Hypothalamus (tissue), 51 donors: ENCODE measurements at places on chromosomes 7 and 10.

DNA sequence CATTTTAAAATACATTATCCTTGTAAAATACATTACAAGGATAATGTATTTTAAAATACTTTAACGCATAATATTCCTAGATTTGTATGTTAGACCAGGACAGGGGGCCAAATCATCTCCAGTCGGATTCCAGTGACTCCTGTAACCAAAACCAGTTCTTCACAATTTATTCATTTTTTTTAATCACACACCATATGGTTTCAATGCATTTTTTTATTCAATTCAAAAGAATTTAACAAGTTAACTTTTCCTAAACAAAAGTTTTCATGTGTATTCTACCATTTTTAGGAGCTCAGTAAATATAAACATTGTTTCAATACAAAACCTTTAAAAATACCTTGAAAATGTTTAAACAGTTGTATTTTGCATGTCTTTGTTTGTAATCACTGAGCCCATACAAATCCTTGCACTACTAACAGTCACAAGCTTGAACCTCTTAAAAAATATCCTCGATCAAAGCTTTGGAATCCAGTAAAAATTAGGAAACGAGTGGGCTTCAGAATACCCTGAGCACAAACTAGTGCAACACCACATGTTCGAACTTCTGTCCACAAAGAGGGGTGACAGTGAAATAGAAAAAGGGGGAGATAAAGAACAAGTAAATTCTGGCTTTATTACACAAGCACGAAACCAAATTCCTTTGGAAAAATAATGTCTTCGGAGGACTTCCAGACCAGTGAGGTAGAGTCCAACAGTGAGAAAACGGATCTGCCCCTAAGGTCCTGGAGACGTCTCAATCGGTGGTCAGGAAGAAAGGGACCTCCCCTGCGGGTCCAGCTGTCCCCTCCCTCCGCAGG is 1.6 kb downstream of the CCDC71L start:
- no peak for DNase-seq

- no peak for DNase-seq
Observed at GRCh38 chr7:103637094-103637493, 191.1 kb upstream of the SLC26A5 start.

GRCh38 chr10:119248681-119249080 is 41.3 kb downstream of the GRK5 start:
- DNase-seq, result no peak

GRCh38 chr10:650441-650851 is 39.0 kb downstream of the DIP2C start:
- no peak for DNase-seq

- no peak for DNase-seq
Observed at GRCh38 chr7:114928060-114928459, 6.2 kb downstream of the MDFIC start.

GRCh38 chr7:34776748-34777358 is 118.8 kb downstream of the NPSR1 start:
- no peak for DNase-seq

DNA sequence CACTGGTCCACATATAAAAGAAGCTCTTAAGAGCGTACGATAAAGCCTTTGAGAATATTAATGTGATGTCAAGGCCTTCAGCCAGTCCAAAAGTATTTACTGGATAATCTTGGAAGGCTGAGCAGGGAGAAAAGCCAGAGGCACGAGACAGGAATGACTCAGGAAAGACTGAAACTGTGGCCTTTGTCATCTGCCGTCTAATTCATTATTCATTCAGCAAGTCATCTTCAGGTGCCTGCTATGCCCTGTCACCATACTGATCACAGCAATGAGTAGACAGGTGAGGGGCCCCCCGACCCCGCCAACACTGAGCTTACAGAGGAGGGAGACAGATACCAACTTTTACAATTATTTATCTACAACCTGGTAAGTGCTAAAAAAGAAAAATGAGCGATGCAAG is 78.9 kb downstream of the VOPP1 start:
- no peak for DNase-seq

DNA sequence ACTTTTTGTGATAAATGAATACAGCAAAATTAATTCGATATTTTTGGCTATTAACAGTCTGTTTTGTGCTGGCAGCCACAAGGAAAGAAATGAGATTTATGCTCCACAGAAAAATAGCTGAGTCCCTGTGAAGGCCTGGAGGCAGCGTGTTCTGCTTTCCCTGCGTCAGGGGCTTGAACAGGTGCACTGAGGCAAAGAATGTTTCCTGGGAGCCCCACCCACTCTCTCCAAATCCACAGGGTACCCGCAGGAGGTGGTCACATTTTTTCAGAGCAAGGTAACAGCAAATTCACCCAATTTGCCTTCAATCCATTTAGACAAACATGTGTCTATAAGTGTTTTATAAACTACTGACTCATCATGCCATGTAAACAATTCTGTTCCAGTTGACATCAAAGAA is 308.1 kb downstream of the TCERG1L start:
- no peak for DNase-seq

DNA sequence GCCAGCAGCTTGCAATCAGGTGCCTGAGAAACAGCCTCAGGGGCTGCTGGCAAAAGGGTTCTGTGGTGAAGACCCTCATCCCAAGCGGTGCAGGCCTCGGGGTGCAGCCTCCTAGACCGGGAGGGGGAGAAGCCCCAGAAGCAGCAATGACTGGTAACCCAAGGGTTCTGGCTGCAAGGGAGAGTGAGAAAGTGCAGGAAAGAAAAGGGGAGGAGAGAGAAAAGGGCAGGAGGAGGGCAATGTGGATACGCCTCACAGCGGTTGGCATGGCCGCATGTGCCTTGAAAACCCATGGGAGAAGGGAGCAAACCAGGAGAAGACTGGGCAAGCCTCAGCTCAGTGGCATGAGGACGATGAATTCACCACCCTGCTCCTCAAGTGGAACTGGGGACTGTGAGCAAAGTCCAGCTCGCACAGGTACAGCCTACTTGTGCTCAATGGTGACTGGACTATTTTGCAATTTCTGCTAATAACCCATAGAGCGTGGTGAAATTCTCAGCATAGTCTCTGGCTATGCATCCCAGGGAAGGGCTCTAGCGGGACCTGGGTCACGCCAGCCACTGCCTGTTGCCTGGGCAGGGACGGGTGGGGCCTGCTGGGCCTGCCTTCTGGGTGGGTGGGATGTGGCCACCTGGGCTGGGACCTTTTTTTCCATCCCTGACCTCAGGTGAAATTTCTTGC is 6.2 kb downstream of the CLRN3 start:
- DNase-seq, result no peak

DNA sequence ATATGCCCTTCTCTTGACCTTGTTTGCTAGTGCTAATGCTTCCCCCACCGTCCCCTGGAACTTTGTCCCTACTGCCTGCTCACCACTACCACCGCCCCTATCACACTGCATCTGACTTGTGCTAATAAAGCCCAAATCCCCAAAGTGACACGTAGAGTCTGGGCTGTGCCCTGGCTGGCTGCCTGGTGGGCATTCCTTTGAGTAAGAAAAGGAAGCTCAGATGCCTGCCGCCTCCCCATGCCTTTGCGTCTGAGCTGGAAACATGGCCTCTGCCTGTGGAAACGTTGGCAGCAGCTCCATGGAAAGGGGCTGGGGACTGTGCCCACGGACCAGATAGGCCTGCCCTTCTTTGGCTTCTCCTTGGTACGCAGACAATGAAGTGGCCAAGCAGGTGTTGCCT is 138.3 kb downstream of the CYP26A1 start:
- no peak for DNase-seq

DNA sequence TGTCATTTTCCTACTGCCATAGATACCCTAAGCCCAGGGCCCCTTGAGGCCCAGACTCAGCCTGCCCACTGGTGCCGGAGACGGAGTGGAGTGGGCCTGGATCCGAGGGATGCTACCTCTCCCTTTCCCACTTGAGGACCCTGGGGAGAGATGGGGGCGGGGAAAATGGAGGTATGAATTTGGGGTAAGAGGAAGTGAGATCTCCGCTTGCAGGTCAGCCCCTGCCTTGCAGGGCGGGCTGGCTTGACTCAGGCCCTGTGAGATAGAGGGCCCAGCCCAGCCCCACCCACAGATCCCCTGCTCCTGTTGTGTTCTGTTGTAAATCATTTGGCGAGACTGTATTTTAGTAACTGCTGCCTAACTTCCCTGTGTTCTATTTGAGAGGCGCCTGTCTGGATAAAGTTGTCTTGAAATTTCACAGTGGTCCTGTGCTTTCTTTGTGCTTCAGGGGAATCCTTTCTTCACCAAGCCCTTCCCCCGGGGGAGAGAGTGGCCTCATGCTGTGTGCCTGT is 13.2 kb downstream of the YKT6 start:
- no peak for DNase-seq

GRCh38 chr7:132609906-132610520 is 33.7 kb upstream of the PLXNA4 start:
- DNase-seq, result no peak

DNA sequence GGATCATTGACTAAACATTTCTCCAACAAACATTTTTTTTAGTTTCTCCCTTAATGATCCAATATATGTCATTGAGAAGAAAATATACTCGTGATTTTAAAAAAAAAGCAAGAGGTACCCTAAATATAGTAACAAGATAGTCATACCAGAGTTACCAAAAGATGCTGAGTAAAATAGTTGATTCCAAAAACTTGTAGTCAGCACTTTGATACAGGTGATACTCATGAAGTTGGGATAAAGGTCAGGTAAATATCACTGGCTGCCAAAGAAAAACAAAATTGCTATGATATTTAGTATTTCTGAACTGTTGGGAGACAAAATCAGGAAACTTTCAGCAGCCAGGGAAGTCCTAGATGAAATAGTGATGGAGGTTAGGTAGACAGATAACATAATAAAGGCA is 225.3 kb downstream of the DYNC1I1 start:
- DNase-seq, result no peak

DNA sequence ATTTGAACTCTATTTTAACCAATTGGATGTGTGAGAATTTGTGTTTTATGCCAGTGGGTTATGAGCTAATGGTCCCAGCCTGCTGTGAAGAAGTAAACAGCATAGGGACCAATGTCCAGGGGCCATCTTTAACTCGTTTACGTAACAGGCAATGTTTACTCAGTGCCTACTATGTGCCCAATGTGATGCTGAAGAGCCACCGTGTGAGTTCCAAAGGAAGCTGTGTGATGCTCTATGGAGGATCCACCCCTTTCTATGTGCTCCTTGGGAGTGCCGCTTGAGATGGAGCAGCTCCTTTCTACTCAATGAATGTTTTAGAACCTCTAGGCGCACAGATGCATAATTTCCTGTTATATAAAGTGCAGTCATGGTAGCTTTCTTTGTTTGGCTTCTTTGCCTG is 21.3 kb downstream of the DYNC1I1 start:
- no peak for DNase-seq

DNA sequence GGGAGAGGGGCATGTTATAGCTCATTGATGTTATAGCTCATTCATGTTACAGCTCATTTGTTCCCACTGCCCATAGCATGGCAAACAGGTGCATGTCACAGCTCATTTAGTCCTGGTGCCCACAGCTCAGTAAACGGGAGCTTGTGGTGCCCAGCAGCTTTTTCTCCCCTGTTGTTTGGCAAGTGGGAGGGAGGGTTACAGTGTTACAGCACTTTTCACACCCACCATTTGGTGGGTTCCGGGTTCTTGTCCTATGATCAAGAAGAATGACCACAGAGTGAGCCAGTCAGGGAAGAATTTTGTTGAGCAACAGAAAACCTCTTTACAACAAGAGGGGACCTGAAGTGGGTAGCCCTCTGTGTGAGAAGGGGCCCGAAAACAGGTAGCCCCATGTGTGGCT is 162.8 kb upstream of the CSTF2T start:
- DNase-seq, result no peak

DNA sequence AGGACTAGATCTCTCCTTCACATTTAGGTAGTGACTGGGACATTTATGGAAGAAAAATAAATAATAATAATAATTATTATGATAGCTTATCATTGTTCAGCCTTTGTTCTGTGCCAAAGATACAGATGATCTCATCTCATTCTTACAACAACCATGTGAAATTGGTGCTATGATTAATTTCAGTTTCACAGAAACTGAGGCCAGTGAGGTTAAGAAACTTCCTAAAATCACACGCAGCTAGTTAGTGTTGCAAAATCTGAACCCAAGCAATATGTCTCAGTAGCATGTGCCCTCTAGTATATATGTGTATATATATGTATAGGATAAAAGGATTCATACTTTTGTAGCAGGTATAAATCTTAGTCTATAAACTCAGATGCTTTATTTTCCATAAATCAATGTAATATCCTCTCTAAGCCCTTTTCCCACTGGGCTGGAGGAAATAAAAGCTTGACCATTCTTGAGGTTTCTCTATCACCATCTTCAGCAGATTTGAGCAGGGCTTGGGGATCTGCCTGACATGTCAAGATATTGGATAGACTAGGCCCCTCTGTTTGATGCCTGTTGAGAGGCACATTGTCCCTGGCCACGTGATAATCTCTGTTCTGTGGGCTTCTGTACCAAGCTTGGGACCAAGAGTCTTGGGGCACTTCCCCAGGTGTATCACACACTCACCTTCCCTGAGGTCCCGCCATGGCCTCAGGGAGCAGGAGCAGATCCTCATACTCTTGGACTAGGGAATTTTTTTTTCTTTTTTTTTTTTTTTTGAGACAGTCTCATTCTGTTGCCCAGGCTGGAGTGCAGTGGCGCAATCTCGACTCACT is 172.6 kb upstream of the NRP1 start:
- DNase-seq, result no peak

DNA sequence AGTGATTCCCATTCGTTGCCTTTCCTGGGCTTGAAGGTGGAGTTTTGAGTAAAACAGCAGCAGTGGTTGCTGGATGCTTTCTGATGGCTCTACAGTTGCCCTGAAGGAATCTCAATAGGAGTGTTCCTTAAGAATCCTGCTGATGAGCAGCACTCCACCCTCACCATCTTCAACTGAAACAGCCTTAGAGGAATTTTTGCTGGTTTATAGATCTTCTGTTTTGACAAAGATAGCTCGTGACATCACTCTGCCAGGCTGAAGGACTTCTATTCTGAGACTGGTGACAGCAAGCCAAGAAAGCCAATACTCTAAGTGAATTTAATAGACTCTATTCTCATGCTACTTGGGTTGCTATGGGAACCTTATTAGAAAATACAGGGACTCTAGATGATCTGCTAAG is 1014.7 kb downstream of the NRG3 start:
- DNase-seq, result no peak

GRCh38 chr10:76091926-76092325 is 660.5 kb downstream of the LRMDA start:
- DNase-seq, result no peak

DNA sequence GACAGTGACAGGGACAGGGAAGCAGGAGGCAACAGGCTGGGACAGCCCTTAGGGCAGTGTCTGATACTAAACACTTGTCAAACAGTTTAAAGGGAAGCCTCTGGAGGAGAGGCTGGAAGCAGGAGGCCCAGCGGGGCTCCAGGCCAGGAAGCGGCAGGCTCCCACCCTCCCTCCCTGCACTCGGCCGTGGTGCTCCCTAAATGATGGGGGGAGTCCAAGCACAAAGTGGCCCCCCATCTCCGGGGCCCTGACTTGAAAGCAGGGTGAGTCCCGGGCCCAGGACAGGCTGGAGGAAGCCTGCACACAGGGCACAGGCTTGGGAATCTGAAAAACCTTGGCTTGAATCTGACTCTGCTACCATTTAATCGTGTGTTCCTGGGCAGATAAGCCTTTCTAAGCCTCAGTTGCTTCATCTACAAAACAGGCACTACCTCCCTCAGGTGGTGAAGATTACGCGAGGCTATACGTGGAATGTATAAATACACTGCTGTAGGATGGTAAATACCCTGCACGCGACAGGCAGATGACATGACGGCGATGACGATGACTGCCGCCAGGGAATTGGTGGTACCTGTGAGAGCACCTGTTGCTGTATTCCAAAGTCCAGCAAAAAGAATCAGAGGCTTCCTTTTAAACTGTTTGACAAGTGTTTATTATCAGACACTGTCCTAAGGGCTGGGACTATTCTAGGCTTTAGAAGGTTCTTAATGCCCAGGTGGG is 34.1 kb downstream of the GBX1 start:
- DNase-seq, result no peak
